ENCODE measurements at places on chromosomes 12 and 14.
A peak's percentile ranks its signal among the peaks of the same experiment; 100 is the strongest.

GRCh38 chr14:100031506-100032281 lies 33.5 kb upstream of the EVL start:
- no peak for DNase-seq

DNA sequence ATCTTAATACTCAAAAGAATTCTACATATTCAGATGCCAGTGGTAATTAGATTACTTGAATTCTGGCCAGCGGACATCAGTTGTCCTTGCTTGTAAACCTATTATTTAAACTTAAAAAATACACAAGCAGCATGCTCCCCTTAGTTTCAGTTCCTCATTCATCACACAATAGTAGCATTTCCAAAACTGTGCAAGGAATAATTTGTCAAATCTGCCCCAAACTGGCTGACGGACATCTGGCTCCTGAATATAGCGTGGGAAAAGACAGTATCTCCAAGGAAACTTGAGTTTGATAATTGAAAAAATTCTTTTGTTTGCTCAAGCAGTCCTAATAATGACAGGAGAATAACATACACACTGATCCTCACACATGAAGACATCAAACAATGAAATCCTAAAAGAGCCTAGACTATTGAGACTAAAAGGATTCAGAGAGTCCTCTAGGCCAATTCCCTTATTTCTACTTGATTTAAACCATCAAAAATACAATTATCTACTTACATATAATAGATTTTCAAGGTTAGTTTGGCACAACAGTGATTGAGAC lies 90.4 kb downstream of the KIF21A start:
- DNase-seq = no peak

DNA sequence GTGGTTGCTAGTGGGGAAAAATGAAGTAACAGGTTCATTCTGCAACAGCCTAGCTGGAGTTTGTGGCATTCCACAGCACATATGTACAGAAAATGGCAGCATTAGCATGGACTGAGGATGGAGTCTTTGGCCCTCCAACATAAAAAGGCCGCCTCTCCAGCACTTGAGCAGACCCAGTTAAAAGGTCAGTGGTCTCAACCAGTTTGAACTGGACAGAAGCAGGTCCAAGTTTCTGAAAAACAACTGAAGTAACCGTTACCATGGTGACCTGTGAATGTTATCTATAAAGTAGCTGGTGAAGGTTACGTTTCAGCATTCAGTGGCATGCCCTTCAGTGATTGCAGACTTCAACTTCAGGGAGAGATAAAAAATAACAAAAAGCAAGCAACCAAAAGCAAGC lies 34.1 kb upstream of the OR10AD1 start:
- DNase-seq = no peak

GRCh38 chr14:34363733-34364134 lies 98.3 kb downstream of the SPTSSA start:
- DNase-seq = no peak

DNA sequence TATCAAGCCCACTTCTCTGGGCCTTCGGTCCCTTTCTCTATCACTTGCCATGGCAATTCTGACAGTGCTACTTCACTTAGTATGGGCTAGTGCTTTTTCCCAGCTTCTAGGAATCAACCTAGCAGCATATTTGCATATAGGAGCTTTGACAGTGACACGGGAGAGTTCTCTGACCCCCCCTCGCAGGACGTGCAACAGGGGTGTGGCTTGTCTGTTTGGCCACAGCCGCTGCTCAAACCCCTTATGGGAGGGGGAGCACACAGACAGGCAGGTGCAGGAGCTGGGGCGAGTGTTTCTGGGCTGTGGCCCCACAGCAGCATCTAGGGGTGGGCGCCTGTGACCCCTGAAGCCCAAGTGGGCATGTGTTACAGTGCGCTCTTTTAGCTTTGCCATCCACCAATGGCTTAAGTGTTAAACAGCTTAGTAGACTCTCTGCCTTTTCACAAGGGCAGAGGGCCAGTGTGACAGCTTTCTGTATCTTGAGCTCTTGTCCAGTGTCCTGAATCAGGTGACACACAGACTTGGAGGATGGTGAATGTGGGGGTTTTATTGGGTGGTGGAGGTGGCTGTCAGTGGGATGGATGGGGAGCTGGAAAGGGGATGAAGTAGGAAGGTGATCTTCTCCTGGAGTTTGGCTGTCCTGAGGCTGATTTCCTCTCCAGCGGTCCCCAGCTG lies 229.3 kb downstream of the PCNX1 start:
- DNase-seq = no peak

DNA sequence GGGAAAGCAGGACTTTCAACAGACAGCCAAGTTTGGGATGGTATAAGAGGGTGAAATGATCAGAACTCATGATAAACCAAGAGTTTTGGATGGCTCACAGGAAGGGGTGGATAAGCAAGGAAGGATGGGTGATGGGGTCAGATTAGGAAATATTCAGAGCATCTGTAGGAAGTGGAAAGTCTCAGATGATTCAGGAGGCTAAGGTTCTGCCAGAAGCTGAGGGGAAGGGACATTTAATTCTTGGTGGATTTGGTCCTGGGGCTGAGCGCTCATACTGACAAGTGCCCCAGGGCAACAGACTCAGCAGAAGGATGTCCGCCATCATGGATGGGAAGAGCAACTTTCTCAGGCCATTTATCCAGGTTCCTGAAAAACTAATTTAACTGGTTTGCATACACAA lies 28.4 kb upstream of the BDKRB2 start:
- DNase-seq = no peak

GRCh38 chr14:91884664-91885063 lies 17.3 kb upstream of the TC2N start:
- DNase-seq = no peak

GRCh38 chr12:52578469-52578868 lies 4.8 kb upstream of the KRT74 start:
- no peak for DNase-seq

DNA sequence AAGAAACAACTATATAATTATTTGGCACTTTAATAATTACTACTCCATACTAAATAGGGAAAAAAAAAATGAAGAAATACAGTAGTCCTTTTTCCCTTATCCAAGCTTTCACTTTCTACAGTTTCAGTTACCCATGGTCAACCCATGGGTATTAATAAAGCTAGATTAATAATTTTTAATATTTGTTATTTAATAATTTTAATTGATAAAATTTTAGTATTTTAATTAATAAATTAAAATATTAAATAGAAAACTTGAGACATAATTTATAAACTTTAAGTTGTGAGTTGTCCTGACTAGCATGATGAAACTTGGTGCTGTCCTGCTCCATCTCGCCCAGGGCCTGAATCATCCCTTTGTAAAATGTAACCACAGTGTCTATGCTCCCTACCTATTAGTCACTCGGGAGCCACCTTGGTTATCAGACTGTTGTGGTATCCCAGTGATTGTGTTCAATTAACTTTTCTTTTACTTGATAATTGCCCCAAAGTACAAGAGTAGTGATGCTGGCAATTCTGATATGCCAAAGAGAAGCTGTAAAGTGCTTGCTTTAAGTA lies 71.8 kb downstream of the PAWR start:
- no peak for DNase-seq

DNA sequence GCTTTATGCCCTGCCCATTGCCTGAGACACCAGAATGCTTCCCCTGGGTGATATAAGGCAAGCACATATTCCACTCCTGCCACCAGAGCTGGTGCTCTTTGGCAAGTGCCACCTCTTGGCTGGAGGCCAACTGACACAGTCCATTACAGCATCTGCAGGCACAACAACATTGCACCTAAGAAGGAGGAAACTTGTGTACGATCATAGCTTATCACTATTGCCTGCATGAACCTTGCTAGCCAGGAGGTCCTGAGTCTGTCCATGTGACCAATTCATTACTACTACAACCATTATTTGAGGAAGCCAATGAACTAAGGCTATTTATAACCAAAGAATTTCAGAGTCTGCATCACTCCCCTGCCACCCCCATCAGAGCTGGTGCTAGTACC lies 119.8 kb upstream of the SCAF11 start:
- peak; percentile 31 for DNase-seq

- no peak for DNase-seq
Observed at GRCh38 chr12:88638966-88639760, 58.9 kb upstream of the KITLG start.

DNA sequence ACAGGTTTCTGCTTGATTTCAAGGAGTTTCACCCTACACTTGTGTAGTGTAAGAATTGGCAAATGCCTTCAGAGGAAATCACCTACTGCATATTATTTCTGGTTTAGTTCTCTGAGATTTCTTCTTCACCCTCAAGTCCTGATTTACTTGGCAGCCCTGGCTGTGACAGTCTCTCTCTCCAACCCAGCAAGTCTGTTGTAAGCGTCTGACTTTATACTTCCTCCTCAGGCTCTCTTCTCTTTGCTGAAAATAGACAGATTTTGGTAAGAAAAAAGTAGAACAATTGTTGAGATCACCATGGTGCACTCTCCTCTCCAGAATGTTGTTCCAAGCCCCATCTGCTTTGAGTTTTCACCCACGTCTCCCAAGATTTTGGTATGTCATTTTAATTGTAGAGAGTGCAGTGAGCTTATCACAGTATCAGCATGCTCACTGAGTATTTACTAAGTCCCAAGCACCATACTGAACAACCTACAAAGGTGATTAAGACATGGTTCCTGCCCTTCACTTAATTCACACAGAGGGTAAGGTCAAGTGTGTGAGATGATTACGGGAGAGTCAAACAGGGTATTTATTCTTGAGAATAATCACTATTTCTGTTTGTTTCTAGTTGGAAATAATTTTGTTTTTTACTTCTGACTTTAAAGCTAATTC lies 148.7 kb downstream of the MDGA2 start:
- DNase-seq = no peak

DNA sequence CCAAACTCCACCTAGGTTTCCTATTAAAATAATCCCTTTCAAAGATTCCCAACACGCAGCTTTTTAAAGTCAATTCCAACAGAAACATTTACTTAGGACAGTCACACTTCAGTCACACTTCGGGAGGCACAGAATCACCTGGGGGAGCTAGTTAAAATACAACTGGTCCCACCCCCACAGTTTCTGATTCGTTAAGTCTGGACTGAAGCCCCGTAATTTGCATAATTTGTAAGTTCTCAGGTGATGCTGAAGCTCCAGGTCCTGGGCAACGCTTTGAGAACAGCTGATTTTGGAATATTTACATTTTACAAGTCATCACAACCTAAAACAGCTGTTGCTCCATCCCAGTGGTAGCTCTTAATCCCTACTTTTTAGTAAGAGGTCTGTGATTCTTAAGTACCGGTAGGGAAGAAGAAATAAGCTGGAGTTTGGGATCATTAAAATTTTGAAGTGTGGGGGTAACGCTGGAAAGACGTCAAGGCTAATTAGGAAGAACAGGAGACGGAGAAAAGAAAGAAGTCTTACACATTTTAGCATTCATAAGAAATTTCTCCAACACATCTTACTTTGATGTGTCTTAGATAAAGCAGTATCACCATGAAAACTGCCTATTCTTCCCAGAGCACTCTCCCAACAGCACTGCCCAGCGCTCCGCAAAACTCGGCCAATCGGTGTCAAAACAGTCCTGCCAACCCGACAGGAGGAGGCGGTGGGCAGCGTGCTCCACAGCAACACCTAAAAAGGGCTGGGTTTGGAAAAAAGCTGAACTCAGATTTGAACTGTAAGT lies 1.1 kb downstream of the IPO8 start:
- DNase-seq = no peak

DNA sequence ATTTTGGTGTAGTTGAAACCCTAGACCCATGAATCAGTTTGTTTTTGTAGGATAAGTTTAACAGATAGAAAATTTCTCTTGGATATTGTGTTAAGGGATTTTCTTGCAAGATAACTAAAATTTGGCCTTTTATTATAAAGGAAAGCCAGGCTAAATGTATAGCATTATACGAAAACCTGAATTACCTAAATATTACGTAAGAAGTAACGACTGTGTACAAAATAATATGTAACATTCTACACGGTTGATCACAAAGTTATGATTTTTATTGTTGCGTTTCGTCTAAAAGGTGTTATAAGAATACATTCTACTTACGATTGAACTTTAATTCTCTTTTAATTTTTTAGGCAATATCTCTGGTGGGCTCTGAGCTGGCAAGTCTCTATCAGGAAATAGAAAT lies 63.9 kb downstream of the KNTC1 start:
- DNase-seq = no peak

- no peak for DNase-seq
Observed at GRCh38 chr12:23446746-23447145, 502.7 kb downstream of the SOX5 start.

DNA sequence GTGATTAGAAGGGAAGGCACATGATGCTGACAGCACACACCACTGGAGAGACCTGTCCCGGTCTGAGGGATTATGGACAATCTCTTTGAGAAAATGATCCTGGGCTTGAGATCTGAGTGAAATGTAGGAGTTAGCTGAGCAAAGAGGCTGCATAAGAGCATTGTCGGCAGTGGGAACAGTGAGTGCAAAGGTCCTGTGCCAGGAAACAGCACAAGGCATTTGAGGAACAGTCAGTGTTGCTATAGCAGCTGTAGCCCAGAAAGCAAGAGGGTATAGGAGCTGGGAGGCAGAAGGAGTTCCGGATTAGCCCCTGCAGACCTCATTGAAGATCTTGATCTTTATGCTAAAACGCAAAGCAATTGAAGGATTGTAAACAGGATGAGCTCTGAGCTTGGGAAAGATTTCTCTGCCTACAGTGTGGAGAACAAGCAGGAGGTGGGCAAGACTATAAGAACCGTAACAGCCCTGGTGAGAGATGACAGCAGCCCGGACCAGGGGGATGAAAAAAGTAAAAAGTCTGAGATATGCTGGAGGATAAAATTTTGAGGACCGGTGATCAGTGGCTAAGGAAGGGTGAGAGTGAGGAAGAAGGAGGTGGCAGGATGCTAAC lies 28.5 kb downstream of the CFL2 start:
- DNase-seq = no peak

DNA sequence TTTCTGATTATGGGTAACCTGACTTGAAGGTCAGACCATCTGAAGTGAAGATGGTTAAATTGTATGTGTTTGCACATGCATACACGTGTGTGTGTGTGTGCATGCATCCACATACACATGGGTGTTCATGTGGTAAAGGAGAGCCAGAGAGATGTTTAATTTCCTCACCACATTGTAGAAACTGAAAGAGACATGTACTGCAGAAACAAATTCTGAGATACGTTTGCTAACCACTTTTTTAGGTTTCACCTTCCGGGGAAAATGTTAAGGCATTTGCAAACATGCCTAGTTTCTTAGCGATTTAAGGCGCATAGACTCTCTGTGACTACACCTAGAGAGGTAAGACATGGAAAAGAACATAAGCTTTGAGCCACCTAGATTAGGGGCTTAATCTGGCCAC lies 362.9 kb downstream of the RAD51B start:
- no peak for DNase-seq

GRCh38 chr12:85527192-85527591 lies 247.2 kb downstream of the ALX1 start:
- DNase-seq = no peak

DNA sequence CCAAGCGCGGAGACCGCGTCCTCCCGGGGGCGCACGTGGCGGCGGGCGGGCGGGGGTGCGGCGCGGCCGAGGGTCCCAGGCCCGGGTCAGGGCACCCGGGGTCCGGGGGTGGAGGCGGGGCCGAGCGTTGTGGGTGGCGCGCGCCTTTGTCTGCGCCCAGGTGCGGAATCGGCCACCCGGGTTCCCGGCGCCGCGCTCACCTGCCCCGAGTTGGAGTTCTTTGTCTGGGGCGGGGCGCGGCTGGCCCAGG lies 50.1 kb downstream of the LRCOL1 start:
- DNase-seq = peak; percentile 67

GRCh38 chr12:101982307-101982706 lies 79.5 kb downstream of the WASHC3 start:
- no peak for DNase-seq

- peak; percentile 69 for DNase-seq
Observed at GRCh38 chr12:116423094-116423493, 136.1 kb upstream of the MAP1LC3B2 start.

GRCh38 chr12:94618995-94619695 lies 31.2 kb downstream of the TMCC3 start:
- peak; percentile 11 for DNase-seq
